Astrocyte (in vitro differentiated cells and primary cell): ENCODE measurements at places on chromosomes 5 and 9. TPM values are rescaled to one million over a fixed set of nuclear protein-coding genes. Genes with fewer than 3 reads are reported as not detected.

The TMEM252 gene
- total RNA-seq = not detected in 2 replicates

The CD274 gene
- 20.5 and 21.4 TPM in 2 replicates for total RNA-seq

The LSM11 gene
- 4.4 and 4.7 TPM in 2 replicates for total RNA-seq

The SEMA6A gene
- total RNA-seq = 21.3 and 34.2 TPM in 2 replicates

The CARD9 gene
- total RNA-seq = 2.7 and 4.2 TPM in 2 replicates

The SLC30A5 gene
- total RNA-seq = 58.8 and 62.1 TPM in 2 replicates

The ARAP3 gene
- total RNA-seq = 14.9 and 17.4 TPM in 2 replicates

GRCh38 chr9:90821697-90822096 lies 20.1 kb downstream of the SYK start:
- DNase-seq = no peak

- no peak for DNase-seq
Observed at GRCh38 chr9:97933297-97933998, 4.5 kb downstream of the HEMGN start.

DNA sequence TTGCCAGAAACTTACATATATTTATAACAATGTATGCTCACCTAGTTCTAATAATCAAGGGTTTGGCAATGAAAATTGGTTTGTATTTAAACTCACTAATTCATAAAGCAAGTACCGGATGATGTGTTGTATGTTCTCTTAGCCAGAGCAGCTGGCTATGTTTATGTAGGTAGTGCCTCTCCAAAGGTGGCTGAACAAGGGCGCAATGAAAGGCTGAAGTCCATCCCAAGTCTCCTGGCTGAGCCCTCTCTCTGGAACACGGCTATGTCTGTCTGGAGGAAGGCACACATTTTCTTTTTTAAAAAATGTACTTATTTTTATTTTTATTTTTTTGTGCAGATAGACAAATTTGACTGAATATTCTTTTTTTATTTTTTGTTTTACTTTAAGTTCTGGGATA lies 141.2 kb upstream of the DAB2 start:
- no peak for DNase-seq

DNA sequence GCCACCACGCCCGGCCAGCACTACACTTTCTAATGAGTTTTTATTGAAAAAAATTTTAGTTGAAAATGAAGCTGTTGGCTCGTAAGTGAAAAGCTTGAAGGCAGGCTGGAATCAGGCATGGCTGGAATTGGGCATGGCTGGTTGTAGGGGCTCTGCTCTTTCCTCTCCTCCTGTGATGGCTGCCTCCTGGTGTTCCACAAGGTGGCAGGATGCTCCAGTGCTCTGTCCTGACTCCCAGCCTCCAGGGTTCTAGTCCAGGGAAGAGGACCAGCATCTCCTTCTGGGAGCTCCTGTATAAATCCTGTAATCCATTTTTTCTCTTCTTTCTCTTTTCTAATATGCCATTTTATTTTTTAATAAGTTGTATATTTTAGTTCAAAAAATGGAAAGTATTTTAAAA lies 57.2 kb upstream of the DHFR start:
- no peak for DNase-seq

DNA sequence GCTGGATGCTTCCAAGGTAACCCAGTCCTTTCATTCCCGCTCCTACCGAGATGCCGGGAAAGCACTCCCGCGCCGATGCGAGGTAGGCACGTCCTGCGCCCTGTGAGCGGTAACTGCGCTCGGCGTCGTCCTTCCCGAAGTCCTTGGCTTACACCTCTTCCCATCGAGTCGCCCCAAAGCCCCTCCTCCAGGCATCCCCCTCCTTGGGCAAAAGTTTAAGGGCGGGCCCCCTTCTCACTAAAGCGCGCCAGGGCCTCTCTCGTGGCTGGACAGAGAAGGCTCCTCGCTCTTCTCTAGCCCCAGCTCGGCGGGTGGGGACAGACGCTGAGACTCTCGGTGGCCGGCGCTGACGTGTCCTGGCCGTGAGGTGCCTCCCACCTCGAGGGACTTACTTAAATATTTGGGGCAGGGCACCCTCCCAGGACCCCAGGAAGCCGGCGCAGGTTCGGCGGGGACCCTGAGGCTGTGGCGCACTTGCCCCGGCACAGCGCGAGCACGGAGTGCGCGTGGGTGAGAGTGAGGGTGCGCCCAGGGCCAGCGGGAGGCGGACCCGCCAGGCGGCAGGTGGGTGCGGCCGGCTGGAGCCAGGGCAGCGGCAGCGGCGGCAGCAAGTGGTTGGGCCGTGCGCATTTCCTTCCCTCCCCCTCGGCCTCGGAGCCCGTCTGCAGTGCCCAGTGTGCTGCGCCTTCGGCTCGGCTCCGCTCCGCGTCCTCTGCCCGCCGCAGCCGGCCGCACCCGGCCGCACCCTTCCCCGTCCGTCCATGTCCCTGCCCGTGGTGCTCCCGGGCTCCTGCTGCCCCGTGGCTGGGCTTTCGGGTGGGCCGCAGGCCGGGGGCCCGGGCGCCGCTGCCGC lies at the start of gene ENTREP1:
Gene ENTREP1 (plus strand): TSS at position 667 of the 853 bp plus-strand sequence. CDS start 95 bp downstream, at position 762.
- DNase-seq = peak; percentile 42

DNA sequence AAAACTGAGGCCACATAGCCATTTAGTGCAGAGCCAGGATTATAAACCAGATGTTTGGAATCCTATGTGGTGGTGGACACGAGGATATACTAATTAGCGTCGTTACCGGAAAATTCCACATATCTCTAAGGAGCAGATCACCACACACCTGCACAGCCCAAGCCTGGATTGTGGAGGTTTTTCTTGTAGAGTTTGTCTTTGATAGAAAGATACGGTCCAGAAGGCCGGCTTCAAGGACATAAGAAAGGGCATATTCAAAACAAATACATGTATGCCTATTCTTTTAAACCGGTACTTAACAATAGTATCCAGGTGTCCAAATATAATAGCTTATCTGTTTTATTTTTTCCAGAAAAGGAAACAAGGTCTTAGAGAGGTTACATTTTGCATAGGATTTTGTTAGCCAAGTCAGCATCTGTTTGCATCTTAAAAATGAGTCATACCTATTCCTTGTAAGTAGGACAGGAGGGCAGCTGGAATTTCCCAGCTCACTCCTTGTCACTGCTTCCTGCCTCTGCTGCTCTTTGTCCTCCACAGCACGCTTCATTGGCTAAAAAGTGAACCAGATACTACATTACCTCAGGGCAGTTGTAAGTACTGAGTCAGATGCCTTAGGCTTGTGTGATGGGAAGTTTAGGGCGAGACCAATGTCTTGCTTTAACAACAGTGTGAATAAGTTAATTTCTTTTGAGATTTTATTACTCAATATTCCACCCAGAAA lies 3.6 kb downstream of the TMC1 start:
- peak; percentile 100 for DNase-seq

- no peak for DNase-seq
Observed at GRCh38 chr5:45113726-45114125, 305.0 kb downstream of the MRPS30 start.

GRCh38 chr5:147465747-147466146 lies 44.1 kb downstream of the DPYSL3 start:
- DNase-seq = no peak

- DNase-seq = no peak
Observed at GRCh38 chr5:155366096-155366495, 352.5 kb downstream of the KIF4B start.

DNA sequence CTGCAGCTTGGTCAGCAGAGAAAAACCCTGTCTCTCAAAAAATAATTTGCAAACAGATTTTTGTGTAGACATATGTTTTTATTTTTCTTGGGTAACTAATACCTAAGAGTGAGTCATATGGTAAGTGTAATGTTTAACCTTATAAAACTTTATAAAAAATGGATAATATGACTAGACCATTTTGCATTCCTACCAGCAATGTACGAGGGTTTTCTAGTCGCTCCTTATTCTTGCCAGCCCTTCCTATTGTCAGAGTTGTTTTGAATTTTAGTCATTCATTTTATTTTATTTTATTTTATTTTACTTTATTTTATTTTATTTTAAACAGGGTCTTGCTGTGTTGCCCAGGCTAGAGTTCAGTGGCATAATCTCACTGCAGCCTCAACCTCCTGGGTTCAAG lies 37.8 kb downstream of the RABGAP1 start:
- no peak for DNase-seq

DNA sequence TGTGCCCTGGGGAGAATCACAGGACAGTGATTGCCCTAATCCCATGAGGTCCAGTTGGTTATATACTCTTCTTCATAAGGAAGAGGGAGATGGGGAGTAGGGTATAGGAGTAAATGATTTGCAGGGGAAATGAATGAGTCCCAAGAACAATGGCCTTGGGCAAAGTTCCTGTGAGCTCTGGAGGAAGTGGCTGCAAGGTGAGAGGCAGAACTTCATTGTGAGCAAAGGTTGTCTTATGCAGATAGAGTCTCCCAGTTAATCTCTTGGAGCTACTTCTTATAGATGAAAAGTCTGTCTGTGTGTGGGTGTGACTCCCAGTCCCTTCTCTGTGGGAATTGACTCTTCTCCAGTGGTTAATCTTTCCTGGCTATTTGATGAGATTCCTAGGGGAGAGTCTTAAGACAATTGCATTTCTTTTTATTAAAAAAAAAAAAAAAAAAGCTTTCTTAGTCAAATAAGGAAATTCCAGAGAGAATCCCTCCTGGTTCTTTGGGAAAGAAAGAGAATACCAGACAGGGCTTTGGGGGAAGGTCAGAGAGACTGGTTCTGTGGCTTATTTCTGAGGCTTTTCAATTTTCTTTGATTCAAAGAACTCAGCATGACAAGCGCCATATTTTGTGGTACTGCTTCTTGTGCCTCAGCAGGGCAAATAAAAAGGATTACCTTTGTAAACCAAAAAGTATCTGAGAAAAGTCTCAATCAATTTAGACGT lies 33.6 kb upstream of the MEGF10 start:
- no peak for DNase-seq

DNA sequence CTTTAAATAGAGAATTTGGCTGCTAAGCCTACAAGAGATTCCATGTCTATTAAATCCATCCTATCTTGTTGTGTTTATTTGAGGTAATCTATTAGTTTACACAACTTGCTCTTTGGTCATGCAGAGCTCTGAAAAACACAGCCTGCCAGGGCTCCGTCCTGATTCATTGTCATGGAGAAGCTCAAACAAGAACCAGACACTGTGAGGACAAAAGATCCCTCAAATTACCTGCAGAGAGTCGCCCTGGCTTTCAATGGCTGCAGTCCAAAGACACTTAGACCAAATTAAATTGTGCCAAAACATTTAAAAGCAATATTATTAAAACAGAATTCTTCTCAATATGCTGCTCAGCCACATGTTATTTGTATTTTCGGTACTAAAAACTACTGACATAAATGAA lies 60.1 kb downstream of the CDH18 start:
- DNase-seq = no peak

DNA sequence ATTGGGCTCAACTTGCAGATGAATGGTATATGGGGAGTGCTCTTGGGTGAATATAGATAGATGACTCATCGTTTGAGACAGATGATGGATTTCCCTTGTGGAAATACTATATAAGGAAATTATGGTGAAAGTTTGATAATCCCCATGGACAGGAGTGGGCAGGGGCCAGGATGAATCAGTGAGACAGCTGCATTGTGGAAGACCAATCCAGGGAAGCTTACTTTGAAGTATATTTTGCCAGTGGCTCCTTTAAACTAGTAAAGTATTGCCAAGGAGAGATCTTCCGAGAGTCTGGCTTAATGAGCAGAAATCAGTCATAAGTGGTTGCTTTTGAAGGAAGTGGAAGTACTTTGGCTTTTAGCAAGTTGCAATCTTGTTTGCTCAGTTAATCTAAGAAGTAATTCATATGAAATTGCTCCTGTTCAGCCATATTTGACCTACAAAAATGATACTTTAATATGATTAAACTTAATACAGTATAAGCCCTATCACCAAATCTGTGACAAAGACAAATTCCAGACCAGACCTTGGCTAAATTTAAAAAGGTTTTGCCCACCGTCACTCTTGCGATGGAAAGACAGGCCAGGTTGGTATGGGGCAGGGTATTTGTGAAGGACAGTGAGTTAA lies 9.3 kb upstream of the TNC start:
- peak; percentile 88 for DNase-seq

GRCh38 chr5:56934325-56934724 lies 17.6 kb downstream of the MIER3 start:
- no peak for DNase-seq
